Fibroblast of the aortic adventitia (primary cell): ENCODE measurements at places on chromosomes 2 and 18.

DNA sequence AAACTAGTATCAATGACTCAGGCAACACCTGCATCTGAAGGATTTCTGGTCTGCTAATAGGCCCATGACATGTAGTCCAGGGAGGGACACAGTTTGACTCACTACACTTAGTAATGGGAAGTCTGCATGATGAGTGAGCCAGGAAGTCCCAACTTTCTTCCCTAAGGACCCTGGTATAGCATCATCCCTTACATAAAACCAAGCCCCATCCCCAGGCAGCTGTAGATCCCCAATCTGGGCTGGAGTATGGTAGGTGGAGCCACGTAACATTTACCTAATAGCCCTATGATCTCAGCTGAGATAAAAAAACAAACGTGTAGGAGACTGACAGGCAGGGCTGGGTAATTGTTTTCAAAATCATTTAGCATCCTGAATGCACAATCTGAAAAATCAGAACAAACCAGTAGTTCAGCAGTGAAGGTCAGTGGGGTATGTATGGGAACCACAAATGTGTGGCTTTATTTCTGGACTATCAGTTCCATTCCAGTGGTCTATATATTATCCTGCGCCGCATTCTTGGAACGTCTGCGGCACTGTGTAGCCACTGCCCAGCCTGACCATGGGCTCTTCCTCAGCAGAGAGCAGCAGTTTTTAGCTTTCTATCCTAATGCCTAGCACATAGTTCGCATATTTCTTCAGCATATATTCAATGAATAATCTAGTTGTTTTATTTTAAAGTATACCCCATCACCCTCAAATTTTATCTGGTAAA lies 33.5 kb downstream of the EPB41L3 start:
- no peak for DNase-seq

DNA sequence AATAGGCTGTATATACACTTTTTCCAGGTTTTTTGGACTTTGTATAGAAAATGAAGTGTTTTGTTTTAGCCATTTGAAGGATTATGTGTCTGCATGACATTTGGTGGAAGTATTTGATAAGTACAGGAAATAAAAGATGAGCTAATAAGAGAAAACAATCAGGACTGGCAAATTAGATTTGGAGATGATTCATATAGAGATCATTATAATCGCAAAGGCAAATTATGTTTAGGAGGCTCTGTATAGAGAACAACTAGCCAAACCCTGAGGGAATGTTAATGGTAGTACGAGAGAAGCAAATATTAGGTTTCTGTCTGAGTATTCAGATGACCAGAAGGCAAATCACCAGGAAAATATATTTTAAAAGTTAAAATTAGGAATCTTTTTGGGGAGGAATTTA lies 41.7 kb downstream of the PLCL1 start:
- DNase-seq = no peak

GRCh38 chr2:27702302-27702701 lies 38.6 kb downstream of the SLC4A1AP start:
- no peak for DNase-seq

DNA sequence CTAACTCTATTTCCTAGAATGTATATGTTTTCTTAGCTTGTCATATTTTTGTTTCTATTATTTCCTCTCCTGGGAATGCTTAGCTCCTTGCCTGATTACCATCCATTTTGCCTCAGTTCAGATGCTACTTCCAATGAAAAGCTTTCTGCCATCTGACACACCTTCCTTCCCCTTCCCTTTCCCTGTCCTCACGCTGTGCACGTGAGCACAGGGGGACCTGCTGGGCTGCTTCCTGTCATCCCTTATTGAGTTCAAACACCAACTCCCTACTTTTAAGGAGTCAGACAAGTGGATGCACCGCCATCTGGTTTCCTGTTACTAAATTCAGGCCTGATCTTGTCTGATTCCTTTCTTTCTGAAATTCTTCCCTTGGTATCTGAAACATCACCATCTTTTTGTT lies 2.4 kb upstream of the INO80C start:
- DNase-seq = no peak

- DNase-seq = no peak
Observed at GRCh38 chr18:66630831-66631230, 26.9 kb upstream of the CDH19 start.

DNA sequence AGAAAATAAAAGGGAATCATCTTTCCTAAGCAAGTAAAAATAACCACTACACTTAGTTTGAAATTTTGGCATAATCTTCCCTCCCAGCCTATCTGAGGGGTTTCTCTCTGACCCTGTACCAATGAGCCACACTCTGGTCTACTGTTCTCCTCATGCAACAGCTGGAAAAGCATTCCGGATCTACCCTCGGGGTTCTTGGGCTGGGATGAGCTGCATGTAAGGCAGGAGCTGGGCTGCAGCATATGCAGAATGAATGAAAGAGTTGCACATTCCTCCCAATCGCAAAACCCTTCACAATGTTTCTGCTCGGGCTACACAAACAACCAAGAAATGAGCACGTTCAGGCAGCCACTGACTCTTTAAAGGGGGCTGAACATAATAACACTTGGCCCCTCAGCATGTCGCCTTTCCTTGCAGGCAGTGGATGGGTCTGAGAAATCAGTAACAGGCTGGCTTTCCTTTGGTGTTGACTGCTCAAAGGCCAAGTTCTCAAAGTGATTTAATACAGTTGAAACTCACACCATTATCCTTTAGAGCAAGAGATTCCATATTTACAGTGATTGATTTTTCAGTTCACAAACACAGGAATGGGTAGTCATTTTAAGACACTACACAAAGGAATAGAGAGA lies 180.4 kb upstream of the ZFP36L2 start:
- DNase-seq = no peak
